ENCODE measurements at places on chromosomes 4 and X. TPM values are rescaled to one million over a fixed set of nuclear protein-coding genes. Genes with fewer than 3 reads are reported as not detected.

DNA sequence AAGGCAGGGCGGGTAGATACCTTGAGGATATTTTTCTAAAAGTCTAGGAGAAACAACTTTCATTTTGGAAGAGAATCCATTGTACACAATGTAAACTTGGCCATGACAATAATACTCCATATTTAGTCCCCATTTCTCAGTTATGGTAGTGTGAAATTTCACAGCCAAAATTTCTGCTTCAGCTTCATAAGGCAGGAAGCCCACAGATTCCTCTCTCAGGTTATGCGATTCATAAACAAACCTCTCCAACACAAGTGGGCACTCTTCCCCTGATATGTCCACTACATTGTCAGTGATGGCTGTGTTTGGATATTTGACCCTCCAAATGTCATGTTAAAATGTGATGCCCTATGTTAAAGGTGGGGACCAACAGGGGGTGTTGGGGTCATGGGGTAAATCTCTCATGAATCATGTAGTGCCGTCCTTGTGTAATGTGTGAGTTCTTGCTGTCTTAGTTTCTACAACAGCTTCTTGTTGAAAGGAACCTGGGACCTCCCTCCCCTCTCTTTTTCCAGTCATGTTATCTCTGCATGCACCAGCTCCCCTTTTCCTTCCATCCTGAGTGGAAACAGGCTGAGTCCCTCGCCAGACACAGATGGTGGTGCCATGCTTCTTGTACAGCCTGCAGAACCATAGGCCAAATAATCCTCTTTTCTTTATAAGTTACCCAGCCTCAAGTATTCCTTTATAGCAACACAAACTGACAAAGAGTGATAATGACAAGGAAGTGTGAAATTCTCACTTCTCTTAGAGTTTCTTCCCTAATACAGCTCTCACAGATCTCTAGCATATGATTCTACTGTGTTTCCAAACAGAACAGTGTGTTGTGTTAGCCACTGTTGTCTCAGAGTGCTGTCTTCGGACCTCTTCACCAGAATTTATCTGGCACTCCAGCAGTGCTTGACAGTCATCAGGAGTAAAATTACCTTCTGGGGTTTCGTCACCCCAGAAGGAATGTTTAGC is 598.4 kb upstream of the GNPDA2 start:
- no peak for DNase-seq

DNA sequence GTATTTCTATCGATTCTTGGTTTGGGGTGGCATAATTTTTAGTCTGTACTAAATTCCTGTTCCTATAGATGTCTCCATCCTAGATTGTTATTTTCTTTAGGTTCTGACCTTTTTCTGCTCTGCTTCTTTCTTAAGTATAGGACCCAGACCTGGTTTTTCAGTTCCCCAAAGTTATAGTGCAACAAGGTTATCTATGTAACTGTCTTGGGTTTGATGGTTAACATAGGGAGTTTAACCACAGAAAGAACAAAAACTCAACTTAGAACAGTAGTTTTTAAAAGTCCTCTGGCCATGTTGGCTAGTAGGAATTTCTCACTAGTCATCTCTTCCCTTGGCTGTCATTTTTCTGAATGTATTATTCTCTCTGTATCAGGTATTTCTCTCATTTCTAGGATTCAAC is 38.8 kb upstream of the MAD2L1 start:
- no peak for DNase-seq

DNA sequence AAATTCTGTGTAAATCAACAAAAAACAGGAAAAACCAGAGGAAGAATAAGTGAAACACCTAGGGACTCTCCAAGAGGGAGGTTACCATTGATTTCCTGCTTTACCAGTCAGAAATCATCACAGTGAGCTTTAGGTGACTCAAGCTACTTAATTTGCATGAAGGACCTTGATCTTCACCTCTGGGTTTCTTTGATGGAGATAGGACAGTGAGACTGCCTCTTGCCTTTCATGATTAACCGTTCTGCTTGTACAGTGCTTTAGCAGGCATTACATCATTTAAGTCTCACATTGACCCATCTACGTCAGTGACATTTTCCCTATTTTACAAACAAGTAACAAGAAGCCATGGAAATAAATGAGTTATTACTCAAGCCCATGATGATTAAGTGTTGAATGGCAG is 3.4 kb upstream of the GK start:
- DNase-seq = no peak

- DNase-seq = peak; percentile 53
Observed at GRCh38 chr4:12902735-12903134, 581.4 kb downstream of the RAB28 start.

GRCh38 chrX:114635986-114636385 is 52.1 kb downstream of the HTR2C start:
- no peak for DNase-seq

DNA sequence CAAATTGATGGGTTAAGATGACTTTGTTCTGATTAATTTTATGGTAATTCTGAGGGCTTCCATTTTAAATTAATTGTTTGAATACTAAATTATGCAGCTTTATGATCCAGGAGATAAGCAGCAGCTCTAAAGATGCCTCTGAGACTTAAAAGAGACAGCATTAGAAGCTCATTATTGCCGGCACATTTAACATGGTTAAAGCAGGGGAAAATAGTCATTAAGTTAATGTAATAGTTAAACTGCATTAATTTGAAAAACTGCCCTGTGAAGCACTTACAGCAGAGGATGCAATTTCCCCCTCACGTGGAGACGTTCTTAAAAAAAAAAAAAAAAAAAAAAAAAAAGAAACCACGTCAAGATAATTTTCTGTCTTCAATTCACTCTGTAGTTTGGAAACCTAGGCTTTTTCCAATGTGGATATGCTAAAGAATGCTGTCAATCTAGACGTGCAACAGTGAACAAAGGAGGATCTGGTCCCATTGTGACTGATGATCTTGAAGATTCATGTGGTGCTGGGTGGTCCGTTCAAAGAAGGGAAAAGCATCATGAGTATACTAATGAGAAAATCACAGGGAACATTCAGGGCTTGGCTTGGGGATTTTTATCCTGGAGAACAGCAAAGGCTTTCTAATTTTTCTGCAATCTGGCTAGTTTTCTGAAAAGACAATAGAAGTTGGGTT is 440.6 kb upstream of the HS3ST1 start:
- DNase-seq = no peak

GRCh38 chrX:150889131-150889530 is 9.3 kb downstream of the CD99L2 start:
- peak; percentile 19 for DNase-seq

GRCh38 chr4:8033067-8033755 is 93.5 kb upstream of the AFAP1 start:
- DNase-seq = peak; percentile 21

DNA sequence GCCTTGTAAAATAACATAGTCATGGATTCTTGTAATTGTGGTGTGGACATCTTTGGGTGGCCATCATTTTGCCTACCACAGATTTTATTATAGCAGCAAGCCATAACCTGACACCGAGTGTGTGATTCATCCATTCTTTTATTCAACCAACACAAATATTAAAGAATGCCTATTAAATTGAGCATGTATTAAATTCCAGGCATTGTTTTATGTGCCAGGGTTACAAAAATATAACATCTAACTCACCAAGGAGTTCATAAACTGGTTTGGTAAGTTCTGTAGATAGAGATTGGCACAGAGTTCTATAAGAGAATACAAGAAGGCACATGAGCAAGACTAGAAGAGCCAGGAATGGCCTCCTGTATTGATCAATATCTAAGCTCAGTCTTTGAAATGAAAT is 18.0 kb downstream of the NBDY start:
- no peak for DNase-seq

GRCh38 chrX:71534773-71535544 is 2.1 kb downstream of the OGT start:
- no peak for DNase-seq

DNA sequence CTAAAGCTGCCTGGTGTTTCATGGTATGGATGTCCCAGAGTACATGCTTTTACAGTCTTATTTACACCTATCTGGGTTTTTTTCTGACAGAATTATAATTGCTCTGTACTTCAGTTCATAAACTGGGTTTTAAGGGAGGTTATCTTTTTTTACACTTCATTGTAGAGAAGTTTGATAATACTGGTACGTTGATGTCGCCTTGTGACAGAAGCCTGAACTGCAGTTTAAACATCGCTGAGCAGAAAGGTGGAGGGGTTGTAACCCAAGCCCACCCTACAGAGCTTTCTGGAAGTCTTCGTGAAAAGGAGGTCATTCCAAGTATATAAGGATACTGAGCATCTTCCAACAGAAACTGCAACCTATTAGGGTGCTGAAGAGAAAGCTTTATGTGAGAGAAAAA is 46.4 kb downstream of the BEX1 start:
- DNase-seq = peak; percentile 32

DNA sequence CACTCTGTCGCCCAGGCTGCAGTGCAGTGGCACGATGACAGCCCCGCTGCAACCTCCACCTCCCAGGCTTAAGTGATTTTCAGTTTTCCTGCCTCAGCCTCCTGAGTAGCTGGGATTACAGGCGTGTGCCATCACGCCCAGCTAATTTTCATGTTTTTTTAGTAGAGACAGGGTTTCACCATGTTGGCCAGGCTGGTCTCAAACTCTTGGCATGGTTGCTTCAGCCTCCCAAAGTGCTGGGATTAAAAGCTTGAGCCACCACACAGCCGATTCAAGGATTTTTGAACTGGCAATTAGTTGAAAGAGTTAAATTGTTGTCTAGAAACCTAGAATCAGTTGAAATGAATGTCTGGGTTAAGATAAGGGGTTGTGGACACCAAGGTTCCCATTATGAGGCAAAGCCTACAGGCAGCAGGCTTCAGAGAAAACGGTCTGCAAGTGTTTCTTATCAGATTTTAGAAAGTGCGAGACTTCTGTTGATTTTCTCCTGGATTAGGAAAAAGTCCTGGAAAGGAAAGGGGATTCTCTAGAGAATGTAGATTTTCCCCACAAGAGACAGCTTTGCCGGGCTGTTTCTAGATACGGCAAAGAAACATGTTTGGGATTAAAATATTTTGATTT is 8.3 kb upstream of the CCNI start:
- no peak for DNase-seq

GRCh38 chr4:113394730-113395530 is 345.5 kb downstream of the ANK2 start:
- DNase-seq = peak; percentile 75

DNA sequence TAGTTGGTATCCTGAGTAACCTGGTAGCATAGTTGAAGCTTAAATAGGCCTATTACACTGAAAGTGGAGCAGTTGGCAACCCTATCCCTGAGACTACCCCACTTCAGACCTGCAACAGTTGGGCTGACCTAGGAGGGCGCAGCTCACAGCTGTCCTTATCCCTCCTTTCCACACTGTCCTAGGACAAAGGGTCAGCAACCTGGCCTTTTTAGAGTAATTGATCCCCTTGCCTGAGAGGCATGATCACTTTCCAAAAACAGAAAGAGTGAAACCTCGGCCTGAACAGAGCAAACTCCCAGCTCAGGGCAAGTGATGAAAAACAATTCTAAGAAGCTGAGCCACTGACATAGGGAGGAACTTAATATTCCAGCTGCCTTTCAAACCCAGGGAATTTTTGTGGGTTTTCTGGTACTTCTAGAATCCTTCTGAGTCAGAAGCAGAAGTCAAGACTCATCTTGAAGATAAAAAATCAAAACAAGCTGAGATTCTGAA is 94.9 kb upstream of the MYOZ2 start:
- DNase-seq = peak; percentile 64

DNA sequence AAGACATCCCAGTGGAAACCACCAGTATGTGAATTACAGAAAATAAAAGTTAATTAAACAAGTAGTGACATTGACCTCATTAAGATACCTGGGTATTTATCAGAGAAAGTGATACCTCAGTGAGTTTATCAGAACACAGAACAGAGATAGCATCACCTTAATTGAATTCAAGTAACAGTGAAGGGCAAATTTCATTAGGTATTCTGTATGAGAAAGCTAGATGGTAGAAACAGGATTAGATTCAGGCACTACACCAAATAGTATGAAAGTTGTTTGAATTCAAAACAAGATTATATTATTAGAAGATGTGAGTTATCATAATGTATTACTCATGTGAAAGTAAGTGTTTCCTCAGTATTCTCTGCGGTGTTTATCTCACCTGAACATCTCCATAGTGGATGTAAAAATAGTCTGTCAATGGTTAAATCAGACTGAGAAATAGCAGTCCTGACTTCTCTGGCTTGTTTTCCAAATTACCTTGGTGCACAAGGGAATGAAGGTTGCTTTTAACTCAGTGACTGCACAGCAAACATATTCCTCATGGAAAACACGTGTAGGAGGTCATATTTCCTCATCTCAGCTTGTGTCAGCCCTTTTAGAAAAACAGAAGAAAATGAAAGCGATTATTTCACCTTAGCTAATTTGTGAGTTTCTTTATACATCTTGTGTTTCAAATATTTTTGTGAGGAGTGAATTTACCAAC is 79.9 kb upstream of the PCDH18 start:
- DNase-seq = no peak

- DNase-seq = no peak
Observed at GRCh38 chr4:107988763-107989035, 990 bp upstream of the HADH start.

- no peak for DNase-seq
Observed at GRCh38 chr4:88028946-88029345, 21.5 kb downstream of the PKD2 start.

GRCh38 chr4:151808120-151808529 is 47.3 kb upstream of the GATB start:
- DNase-seq = peak; percentile 57

GRCh38 chrX:38124000-38124399 is 96.7 kb downstream of the SRPX start:
- DNase-seq = peak; percentile 12

DNA sequence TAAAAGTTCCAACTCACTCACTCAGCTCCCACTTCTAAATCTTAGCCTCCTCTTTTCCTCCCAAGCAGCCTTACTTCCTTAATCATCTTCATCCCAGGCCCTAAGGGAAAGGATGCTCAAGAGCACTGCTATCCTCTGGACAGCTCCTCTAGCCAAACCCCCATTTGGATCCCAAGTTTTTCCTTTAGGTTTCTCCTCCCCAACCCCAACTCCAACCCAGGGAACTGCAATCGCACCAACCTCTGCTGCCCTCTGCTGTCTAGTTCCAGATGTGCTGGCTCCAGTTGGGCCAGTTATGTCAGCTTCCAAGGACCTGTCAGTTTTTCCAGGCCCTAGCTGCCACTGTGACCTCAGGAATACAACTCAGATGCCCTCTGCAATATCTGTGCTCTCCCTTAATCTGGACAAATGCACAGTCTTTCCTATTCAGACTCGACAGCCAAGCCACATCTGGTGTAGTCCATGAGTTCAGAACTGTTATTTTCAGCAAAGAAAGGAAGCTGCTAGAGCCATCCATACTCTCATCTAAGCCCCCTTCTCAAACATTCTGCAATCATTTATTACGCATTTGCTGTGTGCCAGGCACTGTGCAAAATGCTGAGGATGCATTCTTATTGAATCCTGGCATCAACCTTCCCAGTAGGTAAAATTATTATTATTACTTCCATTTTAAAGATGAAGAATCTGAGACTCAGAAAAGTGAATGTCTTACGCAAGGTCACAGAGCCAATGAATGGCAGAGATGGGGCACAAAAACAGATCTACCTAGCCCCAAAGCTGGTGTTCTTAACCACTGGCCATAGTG is 12.3 kb upstream of the XPNPEP2 start:
- peak; percentile 45 for DNase-seq

- no peak for DNase-seq
Observed at GRCh38 chrX:17086317-17086716, 139.9 kb downstream of the REPS2 start.

The F8A2 gene
- total RNA-seq = not detected

The ZGRF1 gene
- total RNA-seq = 11.6 TPM

The FAM9C gene
- not detected for total RNA-seq

The ADGRG4 gene
- total RNA-seq = not detected

The SLITRK4 gene
- total RNA-seq = not detected

The ATP8A1 gene
- 0.12 TPM for total RNA-seq

The DDIT4L gene
- not detected for total RNA-seq

The KLB gene
- not detected for total RNA-seq

The CLNK gene
- not detected for total RNA-seq

The STPG2 gene
- total RNA-seq = not detected

The HDX gene
- 3.9 TPM for total RNA-seq

The NXF2B gene
- total RNA-seq = not detected

All from RPMI7951 (cell line).